ENCODE measurements at places on chromosomes 3 and 15. TPM values are rescaled to one million over a fixed set of nuclear protein-coding genes. Genes with fewer than 3 reads are reported as not detected.

Gene COL6A5
- not detected for total RNA-seq

Gene TRPC1
- total RNA-seq: 2.1 TPM

Gene RGMA
- total RNA-seq: not detected

Gene SHC4
- 10.7 TPM for total RNA-seq

Gene KCNAB1
- not detected for total RNA-seq

Gene PAQR5
- 0.13 TPM for total RNA-seq

Gene KCNMB2
- not detected for total RNA-seq

Gene ZNF860
- 0.13 TPM for total RNA-seq

Gene PSMA4
- 238 TPM for total RNA-seq

Gene CSNK1G1
- total RNA-seq: 21.3 TPM

Gene ACTC1
- total RNA-seq: not detected

Gene SEMA6D
- total RNA-seq: not detected

Gene CIAO2A
- total RNA-seq: 78.1 TPM

Gene GOLGA6D
- total RNA-seq: not detected

Gene LSAMP
- total RNA-seq: not detected

Gene CHAC1
- total RNA-seq: 25.2 TPM

Gene CYP11A1
- total RNA-seq: 0.13 TPM

Gene NANOGP8
- total RNA-seq: not detected

Gene GOLGA6B
- not detected for total RNA-seq

Gene CXCR6
- total RNA-seq: 8.8 TPM

Gene B3GNT5
- total RNA-seq: 19.6 TPM

Gene HRG
- total RNA-seq: not detected

Gene CPNE9
- 0.10 TPM for total RNA-seq
